Fibroblast of mammary gland (primary cell): ENCODE measurements at places on chromosomes 4 and X.

- DNase-seq, result no peak
Measured at GRCh38 chr4:106424426-106424825, 55.8 kb upstream of the GIMD1 start.

DNA sequence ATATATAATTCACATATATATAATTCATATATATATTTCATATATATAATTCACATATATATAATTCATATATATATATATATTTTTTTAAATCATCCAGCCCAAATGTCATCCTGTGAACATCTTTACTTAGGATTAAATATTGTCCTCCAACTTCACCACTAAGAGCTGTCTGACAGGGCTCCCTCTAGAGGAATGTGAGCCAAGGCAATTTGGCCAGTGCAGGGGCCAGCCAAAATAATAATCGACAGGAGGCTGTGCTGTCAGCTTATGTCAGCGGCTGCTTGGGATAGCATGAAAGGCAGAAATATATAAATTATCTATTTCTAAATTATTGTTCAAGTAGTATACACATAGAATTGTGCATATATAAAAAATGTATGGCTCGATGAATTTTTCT is 29.5 kb downstream of the EGFL6 start:
- DNase-seq, result peak; percentile 25

DNA sequence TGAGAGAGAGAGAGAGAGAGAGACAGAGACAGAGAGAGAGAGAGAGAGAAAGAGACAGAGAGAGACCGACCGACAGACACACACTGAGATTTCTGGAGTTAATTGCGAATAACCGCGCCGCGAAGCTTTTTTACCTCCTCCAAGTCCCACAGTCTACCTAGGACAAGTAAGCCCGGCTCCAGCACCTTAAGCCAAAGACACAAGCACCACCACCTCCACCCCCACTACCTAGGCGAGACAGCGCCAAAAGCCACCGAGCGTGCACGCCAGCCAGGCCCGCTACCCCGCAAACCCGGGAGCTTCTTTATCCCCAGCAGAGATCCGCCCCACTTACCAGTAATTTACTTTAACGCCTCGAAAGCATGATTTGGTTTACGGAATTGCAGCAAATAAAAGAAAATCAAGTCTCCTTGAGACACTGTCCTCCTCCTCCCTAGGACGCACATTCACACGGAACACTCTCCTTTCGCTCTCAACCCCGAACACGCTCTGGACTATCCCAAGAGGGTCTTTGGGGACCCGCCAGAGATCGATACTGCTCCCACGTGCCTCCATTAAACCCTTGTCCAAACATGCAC is 649.6 kb upstream of the DIPK2B start:
- no peak for DNase-seq

DNA sequence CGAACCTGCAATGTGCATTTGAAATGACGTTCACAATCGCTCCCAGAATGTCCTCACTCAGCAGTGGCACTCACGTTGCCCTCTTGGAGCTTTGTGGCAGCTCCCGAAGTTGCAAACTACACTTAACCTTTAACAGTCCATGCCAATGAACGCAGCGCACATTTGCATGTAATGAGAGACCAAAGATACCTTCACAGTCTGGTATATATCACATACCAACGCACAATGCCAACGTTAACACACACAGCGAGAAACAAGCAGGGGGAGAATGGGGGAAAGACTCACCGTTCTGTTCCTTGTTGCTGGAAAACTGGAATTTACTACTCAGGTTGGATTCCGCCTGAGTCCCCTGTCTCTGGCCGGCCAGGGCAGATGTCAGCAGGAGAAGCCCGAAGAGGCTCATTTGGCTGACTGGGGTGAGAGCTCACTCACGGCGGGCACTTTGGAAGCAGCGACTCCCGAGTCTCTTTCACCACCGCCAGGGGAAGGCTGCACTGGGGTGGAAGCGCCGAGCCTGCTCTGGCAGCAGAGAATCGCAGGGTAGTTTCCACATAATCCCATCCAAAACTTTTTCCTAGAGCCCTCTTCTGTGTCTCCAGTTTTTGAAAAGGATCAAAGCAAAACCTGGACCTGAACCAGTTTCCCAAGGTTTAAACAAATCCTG is 966 bp downstream of the PDGFC start:
- peak; percentile 59 for DNase-seq

DNA sequence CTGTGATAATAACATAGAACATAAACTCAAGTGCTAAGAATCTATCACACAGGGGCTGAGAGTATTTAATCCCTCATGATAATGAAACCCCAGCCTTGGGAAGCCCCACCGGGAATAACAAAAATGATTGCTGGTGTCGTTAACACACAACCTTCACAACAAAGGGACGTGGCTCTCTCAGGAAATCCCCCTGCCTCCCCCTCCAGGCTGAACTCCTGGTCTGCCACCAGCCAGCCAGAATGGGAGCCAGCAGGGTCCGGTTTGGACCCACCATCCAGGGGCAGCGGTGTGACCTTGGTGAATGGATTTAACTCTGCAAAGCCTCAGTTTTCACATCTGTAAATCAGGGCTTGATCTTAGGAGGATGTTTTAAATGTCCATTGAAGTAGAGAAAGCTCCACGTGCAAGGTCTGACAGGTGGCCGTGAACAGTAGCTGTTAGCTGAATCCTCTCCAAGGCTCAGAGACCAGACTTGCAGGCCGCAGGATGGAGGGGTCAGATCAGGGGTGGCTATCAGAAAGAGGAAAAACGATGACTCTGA is 46.5 kb downstream of the ABLIM2 start:
- no peak for DNase-seq

DNA sequence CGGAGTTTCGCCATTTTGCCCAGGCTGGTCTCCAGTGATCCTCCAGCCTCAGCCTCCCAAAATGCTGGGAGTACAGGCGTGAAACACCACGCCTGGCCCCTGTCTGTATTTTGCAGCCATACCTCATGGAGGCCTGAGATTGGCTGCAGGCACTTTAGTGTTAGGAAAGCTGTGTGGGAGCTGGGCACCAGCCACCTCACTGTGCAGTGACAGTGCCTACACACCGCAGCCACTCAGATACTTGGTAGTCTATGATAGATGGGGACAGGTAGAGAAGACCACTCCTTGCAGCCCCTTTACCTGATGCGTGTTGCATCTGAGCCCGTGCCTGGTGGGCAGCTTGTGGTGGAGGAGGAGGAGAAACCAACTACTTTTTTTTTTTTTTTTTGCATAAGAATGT is 16.3 kb downstream of the SMS start:
- no peak for DNase-seq

- DNase-seq, result peak; percentile 44
Measured at GRCh38 chrX:130110379-130111219, at the start of gene ELF4. TSS of gene ELF4 (minus strand) at chrX:130110497. CDS start at chrX:130081330, 29,167 bp downstream.

DNA sequence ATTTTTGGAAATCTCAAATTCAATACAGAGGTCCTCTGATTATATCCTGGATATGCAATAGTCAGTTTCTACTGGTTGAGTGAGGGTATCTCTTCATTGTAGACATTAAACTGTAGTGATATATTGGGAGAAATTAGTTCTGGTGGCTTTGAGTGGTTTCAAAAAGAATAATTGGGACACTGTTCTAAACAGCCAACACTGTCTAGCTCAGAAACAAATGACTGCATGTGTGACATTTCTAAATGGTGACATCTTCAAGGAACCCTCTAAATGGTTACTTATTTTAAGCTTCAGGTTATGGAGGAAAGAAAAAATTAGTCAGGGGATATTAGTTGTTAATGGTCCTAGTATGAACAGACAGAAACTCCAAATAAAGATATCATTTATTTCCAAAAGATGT is 186.2 kb downstream of the LARP7 start:
- no peak for DNase-seq

GRCh38 chr4:107058828-107059227 is 22.7 kb upstream of the DKK2 start:
- peak; percentile 55 for DNase-seq

DNA sequence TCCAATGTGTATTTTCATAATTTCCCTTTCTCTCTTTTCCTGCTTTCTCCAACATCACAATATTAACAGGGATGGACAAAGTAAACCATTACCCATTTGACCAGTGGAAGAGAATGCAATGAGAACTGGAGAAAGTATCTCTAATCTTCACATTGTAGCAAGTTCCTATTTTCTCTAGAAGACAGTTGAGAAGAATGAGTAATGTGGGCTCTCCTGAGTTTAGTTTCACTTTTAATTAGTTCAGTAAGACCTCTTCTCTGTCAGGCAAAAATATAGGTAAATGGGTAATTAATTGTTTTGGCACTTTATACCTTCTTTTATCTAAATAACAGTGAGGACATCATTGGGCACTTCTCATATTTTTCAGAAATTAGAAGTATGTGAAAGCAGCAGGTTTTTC is 602.0 kb downstream of the GLUD2 start:
- DNase-seq, result no peak

GRCh38 chr4:78661921-78662521 is 110.5 kb downstream of the ANXA3 start:
- peak; percentile 72 for DNase-seq

DNA sequence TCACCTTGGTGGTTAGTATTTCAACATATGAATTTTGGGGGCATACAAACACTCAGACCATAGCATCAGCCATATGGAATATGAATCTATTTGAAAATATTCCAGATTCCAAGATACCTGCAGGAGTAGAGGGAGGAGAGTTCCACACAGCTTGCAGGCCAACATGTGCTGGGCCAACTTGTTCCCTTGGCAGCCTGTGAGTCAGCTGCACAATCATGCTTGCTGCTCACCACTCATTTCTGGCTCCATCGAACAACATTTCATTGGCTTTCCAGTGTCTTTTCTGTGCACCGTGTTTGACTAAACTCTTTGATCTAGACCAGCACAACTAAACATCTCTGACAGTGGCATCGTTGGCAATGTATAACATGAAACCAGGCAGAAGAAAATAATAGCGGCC is 282.5 kb upstream of the RASGEF1B start:
- no peak for DNase-seq

GRCh38 chrX:24082447-24082846 is 27.7 kb downstream of the EIF2S3 start:
- DNase-seq, result no peak

DNA sequence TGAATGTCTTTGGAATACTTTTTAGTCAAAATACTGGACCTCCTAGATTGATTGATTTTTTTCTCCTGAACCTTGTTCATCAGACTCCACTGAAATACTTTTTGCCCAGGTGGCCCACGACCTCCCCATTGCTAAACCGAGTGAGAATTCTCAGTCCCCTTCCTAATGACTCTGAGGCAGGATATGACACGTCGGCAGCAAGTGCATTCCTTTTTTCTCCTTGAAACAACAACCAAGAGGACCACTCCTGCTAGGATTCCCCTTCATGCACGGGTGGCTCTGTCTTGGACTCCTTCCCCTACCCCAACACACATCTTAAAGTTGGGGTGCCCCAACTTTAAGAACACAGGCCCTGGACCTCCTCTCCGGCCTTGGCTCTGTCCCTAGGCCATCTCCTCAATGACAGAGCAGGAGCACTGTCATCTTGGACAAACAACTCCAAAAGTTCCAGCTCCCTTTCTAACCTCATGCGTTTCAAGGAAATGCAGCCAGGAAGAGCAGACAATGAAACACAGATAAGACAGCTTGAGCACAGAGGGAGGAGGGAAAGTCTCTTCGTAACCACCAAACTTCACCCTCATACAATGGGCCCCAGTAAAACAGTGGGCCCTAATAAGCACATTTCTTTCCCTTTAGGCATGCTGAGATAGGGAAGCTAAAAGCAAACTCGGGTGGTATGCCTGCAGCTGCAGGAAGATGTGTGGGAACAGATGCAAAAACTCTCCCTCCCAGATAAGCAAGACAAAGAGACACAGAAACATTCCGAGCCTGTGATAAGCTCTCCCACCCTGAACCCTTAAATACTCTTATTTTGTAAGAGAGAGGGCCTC is 33.9 kb downstream of the ZBTB49 start:
- no peak for DNase-seq

DNA sequence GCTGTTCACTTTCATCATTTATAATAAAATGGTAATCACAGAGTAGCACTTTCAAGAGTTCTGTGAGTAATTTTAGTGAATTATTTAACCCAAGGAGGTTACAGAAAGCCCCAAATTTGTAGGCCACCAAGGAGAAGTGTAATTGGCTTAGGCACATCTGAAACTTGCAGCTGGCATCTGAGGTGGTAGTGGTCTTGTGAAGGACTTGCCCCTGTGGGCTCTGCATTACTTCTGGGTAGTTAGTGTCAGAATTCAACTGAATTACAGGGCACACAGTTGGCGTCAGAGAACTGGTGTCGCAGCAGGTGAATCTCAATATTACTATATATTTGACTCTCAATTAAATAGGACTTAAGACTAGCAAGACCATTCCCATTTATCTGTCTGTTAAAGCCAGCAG is 36.9 kb downstream of the GPR174 start:
- no peak for DNase-seq

DNA sequence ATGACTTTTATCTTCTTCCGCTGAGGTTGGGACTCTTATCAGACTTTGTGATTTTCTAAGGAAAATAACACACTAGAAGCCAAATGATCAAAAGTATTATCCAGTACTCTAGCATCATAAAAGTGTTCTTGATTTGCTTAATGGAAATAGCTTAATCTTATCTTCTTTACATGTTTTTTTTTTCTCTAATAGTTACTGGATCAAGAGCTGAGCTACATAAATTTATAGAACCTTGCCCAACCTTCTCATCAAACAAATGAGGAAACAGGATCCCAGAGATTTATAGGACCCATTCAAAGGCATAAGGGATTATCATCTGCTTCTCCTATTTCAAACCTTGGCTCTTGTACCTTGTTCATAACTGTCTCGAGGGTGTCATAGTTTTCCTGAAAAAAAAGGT is 68.3 kb upstream of the WDR17 start:
- DNase-seq, result no peak

DNA sequence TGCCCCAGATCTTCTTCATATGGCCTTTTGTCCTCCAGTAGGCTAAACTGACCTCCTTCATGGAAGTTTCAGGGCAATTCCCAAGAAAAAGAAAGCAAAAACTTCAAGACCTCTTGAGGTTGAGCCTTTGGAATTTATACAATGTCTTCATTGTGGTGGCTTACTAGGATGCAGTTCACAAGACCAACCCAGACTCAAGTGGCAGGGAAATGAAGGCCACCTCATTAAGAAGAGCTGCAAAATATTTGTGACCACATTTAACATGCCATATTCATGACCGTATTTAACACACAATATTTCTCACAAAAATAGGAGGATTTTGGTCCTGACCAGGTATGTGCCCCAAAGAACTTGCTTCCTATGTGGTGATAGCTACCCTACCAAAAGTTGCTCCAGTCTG is 605.5 kb upstream of the PITX2 start:
- no peak for DNase-seq
